ENCODE measurements at places on chromosomes 13 and 19. TPM values are rescaled to one million over a fixed set of nuclear protein-coding genes. Genes with fewer than 3 reads are reported as not detected.

Gene BRSK1
- total RNA-seq, result 5.6 TPM

Gene CEACAM4
- not detected for total RNA-seq

Gene C13orf46
- total RNA-seq, result under 0.01 TPM

Gene GJB6
- total RNA-seq, result not detected

Data from fibroblast of villous mesenchyme (primary cell).